NCI-H460 (cell line): ENCODE measurements at places on chromosomes 1 and 21.

- DNase-seq: no peak
Measured at GRCh38 chr1:225250432-225250831, 177.4 kb downstream of the LBR start.

- DNase-seq: no peak
Measured at GRCh38 chr1:228101994-228102790, 933 bp downstream of the C1orf35 start.

DNA sequence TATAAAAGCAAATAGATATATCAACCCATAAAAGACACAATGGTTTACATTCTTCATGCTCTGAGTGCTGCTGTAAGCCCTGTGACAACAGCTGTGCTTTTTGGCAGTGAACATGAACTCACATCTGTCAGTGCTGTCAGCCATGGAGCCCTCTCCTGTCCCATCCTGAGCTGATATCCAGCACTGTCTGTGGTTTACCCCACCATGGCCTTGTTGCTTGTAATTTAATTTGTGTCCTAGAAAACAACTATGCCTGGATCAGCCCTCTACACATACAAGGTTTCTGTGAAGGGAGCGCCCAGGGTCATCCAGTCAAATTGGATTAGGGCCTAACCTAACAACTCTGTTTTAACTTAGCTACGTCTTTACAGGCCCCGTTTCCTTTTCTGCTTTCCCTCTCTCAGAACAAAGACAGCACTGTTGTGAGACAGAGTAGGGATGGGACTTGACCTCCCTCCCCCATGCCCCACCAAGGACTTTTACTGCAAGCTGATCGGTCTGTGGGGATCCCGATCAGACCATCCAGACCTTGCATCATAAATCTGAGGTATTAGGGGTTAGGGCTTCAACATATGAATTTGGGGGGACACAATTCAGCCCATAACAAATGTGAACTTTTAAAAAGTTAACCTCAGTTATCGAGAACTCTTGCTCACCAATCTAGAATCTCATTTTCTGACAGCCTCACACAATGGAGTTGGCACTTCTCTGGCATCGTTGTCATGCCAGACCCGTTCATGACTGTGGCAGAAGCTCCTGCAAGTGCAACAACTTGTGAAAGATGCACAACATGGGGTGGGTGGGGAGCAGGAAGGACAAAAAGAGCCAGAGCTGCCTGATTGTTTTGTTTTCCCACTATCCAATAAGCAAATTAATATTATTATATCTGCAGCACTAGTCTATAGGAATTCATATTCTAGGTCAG, 16.4 kb upstream of the SLC44A3 start:
- no peak for DNase-seq

- no peak for DNase-seq
Measured at GRCh38 chr21:16800536-16801275, 712.1 kb upstream of the CXADR start.

DNA sequence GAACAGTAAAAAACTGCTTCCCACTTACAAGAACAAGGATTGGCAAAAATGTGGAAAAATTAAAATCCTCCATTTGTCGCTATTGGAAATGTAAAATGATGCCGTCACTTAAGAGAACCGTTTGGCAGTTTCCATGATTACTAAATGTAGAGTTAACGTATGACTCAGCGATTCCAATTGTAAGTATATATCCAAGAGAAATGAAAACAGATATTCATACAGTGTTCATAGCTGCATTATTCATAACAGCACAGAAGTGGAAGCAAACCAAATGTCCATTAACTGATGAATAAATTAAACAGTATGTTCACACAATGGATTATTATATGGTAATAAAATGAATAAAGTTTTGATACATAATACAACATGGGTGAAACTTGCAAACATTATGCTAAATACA, 971.0 kb downstream of the AMY1C start:
- DNase-seq: no peak

DNA sequence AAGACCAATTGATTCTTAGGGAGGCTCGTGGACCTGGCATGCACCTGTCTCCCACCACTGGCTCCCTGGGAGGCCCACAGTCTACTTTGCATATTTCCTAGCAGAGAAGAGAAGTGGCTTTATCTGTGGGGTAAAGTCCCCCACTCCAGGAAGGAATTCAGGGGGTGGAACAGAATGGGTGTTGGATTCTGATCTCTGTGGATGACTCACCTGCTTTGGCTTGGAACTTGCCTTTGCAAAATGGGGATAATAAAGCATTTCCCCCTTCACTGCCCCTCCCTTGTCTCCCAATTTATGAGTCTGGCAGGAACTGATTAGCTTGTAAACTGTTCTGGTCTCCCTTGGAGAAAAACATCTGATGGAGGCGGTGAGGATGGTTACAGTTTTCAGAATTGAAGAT, 21.2 kb upstream of the OTUD3 start:
- DNase-seq: no peak

DNA sequence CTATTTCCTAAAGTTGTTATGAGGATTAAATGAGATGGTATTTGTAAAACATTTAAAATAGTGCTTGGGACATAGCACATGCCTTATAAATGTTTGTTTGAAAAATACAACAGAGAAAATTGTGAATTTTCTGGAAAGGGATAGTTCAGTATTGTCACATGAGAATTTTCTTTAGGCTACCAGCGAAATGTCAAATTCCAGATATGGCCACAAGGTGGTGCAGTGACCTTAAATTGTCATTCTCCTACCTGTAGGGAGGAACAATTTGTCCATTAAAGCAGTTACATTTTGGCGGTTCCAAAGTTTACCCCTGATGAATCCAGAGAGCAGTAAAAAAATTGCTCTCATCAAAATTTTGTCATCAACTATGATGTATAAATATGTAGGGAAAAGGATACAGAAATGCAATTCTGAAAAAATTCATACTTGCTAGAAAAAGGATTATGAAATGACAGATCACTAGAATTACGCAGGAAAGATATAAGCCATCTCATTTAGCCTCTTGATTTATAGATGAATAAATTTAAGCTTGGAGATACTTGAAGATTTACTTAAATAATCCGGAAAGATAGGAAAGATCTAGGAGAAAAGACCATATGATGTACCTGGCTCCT, 50.2 kb upstream of the TSHB start:
- peak; percentile 47 for DNase-seq

GRCh38 chr1:205064741-205065316, 19.4 kb downstream of the TMEM81 start:
- no peak for DNase-seq

DNA sequence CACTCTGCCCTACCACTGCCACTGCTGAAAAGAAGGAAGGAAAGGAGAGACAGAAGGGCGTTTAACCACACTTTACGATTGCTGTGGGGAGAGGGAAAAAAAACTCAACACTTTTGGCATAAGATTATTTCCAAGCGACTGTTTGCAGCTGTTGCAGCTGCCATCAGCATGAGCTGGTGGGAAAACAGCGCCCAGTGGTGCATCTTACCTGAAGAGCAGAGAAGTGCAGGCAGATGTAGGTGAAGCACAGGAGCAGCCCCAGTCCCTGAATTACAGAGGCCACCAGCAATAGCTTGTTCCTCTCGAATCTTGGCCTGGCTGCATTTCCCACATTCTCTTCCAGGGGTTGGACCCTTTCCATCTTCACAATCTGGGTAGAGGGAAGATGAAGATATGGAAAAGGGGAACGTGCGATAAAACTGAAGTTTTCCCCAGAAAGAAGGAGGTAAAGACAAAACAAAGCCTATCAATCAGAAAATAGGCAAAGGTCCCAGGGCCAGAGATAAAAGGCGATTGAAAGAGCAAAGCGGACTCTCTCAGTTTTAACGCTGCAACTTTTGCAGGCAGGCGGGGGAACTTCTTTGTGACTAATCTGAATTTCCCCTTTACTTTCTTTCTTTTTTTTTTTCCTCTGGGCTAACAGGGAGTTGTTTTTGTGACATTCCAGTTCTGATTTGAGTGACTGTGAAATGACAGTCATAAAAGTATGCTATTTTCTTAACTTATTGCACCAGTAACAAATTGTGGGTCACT, at the start of gene TNFSF4:
TNFSF4 (minus strand) TSS at position 516 of the 753 bp plus-strand sequence; CDS start at position 361, 155 bp downstream.
- no peak for DNase-seq

- no peak for DNase-seq
Measured at GRCh38 chr1:226722901-226723656, 16.0 kb downstream of the ITPKB start.

- peak; percentile 36 for DNase-seq
Measured at GRCh38 chr1:64744492-64745180, at the start of gene RAVER2. Gene RAVER2 (plus strand): TSS chr1:64745075. CDS start chr1:64745173, 98 bp downstream.

GRCh38 chr1:187032982-187033692, 204.4 kb downstream of the PLA2G4A start:
- no peak for DNase-seq

GRCh38 chr1:30743584-30744059, 14.0 kb downstream of the LAPTM5 start:
- DNase-seq: no peak

DNA sequence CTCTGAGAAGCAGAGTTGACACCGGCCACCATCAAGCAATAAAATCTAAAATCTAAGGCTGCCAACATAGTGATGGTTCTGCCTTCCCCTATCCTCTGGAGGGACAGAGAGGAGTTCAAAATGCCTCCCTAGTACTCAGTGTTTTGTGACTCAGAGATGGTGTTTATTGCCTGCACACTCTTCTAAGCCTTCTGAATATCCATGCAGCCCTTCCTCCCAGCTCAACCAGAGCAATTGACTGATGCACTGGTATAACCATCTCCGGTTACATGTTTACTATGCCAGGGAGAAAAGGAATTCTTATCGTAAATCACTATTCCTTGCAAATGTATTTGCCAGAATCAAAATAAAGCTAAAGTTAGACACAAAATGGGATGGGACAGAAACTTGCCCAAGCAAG, 132.9 kb upstream of the RAB4A start:
- no peak for DNase-seq

DNA sequence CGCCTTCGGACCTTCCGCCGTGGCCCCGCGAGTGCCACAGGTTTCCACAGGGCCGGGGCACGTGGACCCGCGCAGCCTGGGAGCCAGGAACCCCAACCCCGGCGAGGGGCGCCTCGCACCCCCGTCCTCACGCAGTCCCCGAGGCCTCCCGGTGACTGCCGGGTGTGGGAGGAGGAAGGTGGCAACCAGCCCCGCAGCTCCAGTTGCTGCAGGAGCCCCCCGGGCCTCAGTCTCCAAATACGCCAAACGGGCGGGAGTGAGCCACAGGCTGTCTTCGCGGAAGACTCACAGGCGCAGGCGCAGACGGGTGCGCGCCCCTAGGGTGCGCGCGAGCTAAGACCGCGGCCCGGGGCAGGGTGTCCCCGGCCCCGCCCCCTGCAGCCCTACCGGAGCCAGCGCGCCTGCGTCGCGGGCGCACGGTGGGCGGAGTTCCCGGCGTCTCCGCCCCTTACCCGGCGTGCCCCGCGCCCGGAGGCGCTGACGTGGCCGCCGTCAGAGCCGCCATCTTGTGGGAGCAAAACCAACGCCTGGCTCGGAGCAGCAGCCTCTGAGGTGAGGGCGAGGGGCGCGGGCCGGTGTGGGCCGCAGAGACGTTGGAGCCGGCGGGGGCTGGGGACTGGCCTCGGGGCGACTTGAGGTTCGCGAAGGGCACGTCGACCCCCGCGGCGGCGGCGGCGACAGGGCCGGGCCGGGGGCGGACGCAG, at the start of gene ARF1:
ARF1 (plus strand) TSS at position 495 of the 704 bp plus-strand sequence. CDS start 14,407 bp downstream, outside the sequence.
- peak; percentile 97 for DNase-seq

DNA sequence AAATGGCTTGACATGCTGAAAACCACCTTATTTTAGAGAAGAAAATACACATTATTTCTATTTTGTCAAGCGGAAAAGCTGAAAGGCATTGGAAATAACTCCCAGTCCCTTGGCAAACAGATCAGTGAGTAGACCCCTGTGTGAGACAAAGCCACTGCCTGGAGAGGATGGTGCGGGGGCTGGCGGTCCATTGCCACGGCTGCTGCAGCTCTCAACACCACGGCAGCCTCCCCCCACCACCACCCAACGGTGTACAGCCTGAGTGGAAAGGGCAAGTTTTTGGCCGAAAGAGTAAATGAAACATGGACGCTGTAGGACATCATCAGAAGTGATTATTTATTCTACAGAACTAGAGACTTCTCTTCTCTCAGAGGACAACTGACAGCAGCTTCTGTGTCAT, 84.6 kb downstream of the PEX14 start:
- DNase-seq: no peak

DNA sequence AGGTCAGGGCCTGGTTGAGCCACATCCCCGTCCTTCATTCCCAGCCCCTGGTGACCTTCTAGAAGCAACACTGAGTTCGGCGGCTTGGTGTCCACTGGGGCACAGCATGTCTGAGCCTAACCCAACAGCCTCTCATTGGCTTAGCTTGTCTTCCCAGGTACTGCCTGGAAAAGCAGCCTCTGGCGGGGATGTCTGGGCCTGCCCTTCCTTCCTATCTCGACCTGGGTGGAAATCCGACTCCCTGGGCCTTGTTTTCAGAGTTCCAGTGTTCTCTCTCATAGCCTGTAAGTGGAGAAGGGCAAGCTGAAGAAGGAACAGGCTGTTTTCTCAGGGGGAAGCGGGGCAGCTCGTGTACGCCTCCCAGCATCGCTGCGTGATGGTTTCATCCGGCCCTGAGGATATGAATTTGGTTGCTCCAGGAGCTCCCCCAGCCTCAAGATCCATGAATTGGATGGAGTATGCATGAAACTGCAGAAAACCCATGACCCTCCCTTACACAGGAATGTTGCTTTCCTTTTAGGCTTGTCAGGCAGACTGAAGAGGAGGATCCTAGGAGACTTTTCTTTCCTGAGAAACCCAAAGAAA, 116.5 kb upstream of the IRF2BP2 start:
- no peak for DNase-seq

- no peak for DNase-seq
Measured at GRCh38 chr1:41712695-41713094, 206.0 kb downstream of the HIVEP3 start.

- DNase-seq: no peak
Measured at GRCh38 chr1:156935505-156936128, 15.2 kb downstream of the LRRC71 start.

GRCh38 chr1:47481936-47482335, 44.1 kb downstream of the FOXD2 start:
- DNase-seq: no peak

DNA sequence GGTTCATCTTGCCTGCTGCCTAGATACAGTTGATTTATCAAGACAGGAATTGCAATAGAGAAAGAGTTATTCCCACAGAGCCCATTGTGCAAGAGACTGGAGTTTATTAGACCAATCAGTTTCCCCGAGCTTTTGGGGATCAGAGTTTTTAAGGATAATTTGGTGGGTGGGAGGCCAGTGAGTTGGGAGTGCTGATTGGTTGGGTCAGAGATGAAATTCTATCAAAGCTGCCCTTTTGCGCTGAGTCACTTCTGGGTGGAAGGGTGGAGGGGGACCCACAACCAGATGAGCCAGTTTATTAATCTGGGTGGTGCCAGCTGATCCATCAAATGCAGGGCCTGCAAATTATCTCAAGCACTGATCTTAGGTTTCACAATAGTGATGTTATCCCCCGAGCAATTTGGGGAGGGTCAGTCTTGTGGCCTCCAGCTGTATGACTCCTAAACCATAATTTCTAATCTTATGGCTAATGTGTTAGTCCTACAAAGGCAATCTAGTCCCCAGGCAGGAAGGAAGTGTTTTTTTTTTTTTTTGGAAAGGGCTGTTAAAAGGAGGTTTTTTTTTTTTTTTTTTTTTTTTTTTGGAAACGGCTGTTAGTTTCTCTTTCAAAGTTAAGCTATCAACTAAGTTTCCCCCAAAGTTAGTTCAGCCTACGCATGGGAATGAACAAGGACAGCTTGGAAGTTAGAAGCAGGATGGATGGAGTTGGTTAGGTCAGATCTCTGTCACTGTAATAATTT, 7.4 kb downstream of the SLC16A4 start:
- DNase-seq: peak; percentile 67

- no peak for DNase-seq
Measured at GRCh38 chr1:73327998-73328397, 870.0 kb downstream of the LRRIQ3 start.
